Endothelial cell of umbilical vein (primary cell): ENCODE measurements at places on chromosomes 12 and 14. TPM values are rescaled to one million over a fixed set of nuclear protein-coding genes. Genes with fewer than 3 reads are reported as not detected.

DNA sequence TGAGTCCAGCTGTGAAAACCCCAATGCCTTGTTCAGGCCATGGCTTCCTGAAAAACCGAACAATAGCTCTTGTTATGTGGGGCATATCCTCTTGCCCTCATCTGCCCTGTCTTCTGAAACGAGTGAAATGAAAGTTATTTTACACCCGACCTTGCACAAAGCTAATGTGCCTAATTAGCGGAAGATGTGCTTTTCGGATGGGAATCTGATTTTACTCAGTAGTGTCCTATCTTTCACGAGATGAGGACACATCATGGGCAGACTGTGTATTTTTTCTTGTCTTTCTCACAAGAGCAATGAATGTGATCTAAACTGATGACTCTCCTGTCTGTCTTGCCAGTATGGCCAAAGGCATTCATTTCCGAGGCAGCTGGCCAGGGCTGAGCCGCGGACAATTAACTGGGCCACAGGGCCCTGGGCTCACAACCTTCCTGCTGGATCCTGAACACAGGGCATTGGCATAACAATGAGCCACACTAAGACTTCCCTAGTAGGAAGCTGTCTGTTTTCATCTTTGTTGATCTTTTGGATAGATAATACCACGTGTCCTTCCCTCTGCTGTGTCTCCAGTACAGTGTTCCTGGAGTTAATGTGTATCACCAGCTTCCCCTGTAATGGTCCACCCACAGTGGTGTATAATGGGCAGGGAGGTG is 86.0 kb upstream of the HIF1A start:
- peak; percentile 87 for DNase-seq

DNA sequence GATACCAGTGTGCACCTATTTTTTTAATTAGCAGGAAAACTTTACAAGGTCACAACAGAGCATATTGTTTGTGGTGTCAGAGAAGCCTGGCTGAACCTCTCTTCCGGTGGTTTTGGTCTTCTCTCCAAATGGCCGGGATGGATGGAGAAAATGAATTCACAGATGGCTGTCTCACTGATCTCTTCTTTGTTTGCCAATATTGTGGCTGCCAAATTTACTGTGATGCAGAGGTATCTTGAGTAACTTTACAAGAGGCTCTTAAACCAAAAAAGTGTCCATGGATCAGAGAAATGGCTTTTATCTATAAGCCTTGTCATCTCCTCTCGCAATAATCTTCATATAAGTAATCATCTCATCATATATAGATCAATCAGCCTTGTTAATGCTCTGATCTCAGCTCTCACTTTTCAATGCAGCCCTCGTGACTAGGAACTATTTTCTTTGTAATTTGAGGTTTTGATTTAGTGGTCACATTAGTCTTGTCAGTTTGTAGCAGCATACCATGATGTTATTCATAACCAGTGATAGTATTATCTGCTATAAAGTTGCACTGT is 308.1 kb downstream of the EGLN3 start:
- no peak for DNase-seq

GRCh38 chr14:56474419-56475022 is 105.1 kb upstream of the TMEM260 start:
- DNase-seq: peak; percentile 54

GRCh38 chr14:99812892-99813291 is 19.7 kb downstream of the EML1 start:
- DNase-seq: no peak

GRCh38 chr12:12176402-12176801 is 90.4 kb downstream of the LRP6 start:
- DNase-seq: no peak

- DNase-seq: no peak
Observed at GRCh38 chr14:102923201-102923924, 900 bp downstream of the AMN start.

- DNase-seq: no peak
Observed at GRCh38 chr12:66290716-66291200, 11.5 kb upstream of the HELB start.

CIPC gene
- total RNA-seq: 17.4 and 17.7 TPM in 2 replicates

SERPINA1 gene
- total RNA-seq: not detected in 2 replicates

LRTM2 gene
- not detected in 2 replicates for total RNA-seq

DPF3 gene
- total RNA-seq: 3.5 and 8.1 TPM in 2 replicates

CCDC38 gene
- not detected in 2 replicates for total RNA-seq
